CD4-positive, alpha-beta memory T cell (primary cell): ENCODE measurements at places on chromosomes 16 and 17.
A peak's percentile ranks its signal among the peaks of the same experiment; 100 is the strongest.

- DNase-seq: no peak
Measured at GRCh38 chr16:65415460-65415859, 293.6 kb upstream of the CDH11 start.

DNA sequence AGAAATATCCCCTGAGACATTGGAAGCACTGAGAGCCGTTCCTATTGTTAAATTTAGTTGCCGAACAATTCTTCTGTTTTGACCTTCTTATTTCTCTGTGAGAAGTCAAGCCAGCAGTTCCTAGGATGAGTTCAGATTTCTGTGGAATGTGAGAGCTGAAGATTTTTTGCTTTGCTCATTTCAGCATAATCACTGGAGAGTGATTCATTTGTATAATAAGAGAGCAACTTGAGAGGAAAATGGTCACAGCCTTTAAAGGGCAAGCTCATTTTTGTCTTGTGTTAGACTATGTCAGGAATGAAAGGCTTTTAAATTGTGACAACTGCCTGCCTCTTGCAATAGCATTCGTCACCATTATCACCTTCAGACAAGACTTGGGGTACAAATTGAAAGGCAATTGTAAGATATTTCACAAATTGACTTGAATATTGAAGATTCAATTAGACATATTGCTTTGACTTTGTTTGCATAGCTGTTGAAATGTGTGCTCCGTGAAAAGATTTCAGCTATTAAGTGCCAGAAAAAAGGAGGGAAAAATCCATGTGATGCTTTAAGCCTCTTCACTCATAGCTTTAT, 900.0 kb upstream of the GOT2 start:
- DNase-seq: no peak

DNA sequence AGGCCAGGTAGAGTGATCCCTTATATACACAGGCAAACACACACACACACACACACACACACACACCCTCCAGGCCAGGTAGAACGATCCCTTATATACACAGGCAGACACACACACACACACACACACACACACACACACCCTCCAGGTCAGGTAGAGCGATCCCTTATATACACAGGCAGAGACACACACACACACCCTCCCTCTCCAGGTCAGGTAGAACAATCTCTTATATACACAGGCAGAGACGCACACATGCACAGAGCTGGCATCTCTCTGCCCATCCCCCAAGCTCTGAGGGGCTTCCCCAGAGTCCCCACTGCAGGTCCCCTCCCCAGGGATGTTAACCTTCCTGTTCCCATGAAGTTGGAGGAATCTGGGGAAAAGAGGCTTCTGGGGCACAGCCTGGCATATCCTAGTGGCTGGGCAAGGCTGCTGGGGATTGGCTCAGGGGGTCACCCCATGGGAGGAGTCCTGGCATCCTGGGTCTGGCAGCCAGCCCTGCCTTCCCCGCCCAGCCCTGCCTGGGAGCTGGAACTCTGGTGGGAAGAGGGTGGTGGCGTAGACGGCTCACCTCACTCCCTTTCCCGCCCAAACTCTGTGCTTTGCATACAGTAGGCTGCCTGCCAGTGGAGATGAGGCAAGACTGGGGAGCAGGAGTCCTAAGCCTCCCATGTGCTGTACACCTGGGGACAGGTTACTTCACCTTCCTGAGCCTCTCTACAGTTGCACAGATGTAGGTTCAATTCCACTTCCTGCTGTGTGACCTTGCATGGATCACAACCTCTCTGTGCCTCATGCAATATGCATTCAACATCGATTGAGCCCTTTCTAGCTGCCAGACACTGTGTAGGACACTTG, 41.8 kb downstream of the TEKT5 start:
- DNase-seq: no peak

GRCh38 chr17:14616528-14616927, 315.6 kb downstream of the HS3ST3B1 start:
- DNase-seq: no peak

DNA sequence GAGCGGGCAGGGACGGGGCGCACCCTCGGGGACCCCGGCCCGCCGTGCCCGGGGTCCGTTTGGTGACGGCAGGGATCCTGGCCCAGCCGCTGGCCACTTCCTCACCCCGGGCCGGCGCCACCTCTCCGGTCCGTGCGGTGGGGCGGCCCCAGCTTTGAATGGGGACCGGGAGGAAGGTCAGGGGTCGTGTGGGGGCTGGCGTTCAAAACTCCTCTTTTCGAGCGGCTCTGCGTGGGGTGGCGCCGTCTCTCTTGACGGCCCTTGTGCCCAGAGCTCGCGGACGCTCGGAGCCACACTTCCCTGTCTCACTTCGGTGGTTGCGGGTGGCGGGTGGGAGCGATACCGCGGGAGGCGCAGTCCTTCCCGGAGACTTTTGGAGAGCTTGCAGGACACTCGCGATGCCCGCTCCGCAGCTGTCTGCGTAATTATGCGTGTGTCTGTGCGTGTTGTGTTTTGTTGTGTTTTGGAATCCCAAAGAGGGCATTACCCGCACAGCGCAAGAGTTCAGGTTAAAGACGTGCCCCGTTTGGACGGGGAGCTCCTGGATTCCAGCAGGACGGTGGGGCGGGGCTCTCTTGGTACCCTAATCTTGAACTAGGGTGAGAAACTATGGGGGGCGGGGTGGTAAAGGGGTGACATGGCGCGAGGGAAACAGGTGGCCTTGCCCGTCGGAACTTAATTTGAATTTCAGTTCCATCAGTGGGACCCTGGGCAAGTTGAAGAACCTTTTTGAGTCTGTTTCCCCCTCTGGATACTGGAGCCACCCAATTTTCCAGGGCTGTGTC, 637 bp downstream of the PLCG2 start:
- peak; percentile 1 for DNase-seq
